ENCODE measurements at places on chromosomes 6 and 20. TPM values are rescaled to one million over a fixed set of nuclear protein-coding genes. Genes with fewer than 3 reads are reported as not detected.

- DNase-seq = no peak
- H3K4me3 ChIP-seq = no peak overlapping the region
- no peak overlapping the region for H3K27ac ChIP-seq
- H3K36me3 ChIP-seq = no peaks in the 10 kb centered on the region
- H3K27me3 ChIP-seq = no peaks in the 10 kb centered on the region
- no peaks in the 10 kb centered on the region for H3K4me1 ChIP-seq
Observed at GRCh38 chr6:4164117-4164442, 28.7 kb upstream of the ECI2 start.

DNA sequence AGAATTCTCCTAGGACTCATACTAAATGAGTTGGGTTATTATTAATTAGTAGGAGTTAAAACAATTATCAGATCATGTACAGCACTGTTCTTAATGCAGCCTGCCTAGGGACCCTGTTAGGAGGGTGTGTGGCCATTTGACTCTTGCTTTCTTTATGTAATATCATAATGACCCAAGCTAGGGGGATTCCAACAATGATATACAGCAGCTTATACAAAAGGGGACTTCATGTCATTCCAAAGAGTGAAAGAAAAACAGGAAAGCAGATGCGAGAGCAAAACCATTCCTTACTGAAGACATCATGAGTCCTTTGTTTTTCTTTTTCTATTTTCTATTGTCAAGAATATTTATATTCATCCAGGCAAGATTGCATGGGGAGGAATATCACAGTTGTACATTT is 455.2 kb downstream of the PLCB1 start:
- DNase-seq = no peak
- no peaks in the 10 kb centered on the region for H3K36me3 ChIP-seq
- no peaks in the 10 kb centered on the region for H3K4me1 ChIP-seq

DNA sequence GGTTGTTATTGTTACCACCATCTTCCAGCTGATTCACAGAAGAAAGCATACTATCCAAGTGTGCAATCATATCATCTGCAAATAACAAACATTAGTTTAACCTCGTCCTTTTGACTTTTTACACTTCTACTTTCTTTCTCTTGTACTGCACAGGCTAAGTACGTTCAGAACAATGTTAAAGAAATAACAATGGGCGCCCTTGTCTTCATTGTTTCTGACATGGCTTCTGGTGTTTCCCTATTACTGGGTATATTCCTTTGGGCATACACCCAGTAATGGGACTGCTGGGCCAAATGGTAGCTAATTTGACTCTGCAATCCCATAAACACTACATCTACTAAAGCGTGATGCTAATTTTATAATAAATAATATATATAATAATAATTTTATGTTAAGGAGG is 146.7 kb downstream of the GJA10 start:
- no peaks in the 10 kb centered on the region for H3K36me3 ChIP-seq
- no peak overlapping the region for H3K4me3 ChIP-seq
- no peak for DNase-seq
- H3K4me1 ChIP-seq = no peaks in the 10 kb centered on the region

- no peak overlapping the region for H3K4me3 ChIP-seq
- DNase-seq = no peak
Observed at GRCh38 chr20:43477193-43477592, 19.5 kb downstream of the SRSF6 start.

- no peaks in the 10 kb centered on the region for H3K36me3 ChIP-seq
- no peak for DNase-seq
- no peak overlapping the region for H3K27ac ChIP-seq
- no peak overlapping the region for H3K4me3 ChIP-seq
- H3K4me1 ChIP-seq = no peaks in the 10 kb centered on the region
Observed at GRCh38 chr20:44035924-44036323, 121.3 kb downstream of the TOX2 start.

DNA sequence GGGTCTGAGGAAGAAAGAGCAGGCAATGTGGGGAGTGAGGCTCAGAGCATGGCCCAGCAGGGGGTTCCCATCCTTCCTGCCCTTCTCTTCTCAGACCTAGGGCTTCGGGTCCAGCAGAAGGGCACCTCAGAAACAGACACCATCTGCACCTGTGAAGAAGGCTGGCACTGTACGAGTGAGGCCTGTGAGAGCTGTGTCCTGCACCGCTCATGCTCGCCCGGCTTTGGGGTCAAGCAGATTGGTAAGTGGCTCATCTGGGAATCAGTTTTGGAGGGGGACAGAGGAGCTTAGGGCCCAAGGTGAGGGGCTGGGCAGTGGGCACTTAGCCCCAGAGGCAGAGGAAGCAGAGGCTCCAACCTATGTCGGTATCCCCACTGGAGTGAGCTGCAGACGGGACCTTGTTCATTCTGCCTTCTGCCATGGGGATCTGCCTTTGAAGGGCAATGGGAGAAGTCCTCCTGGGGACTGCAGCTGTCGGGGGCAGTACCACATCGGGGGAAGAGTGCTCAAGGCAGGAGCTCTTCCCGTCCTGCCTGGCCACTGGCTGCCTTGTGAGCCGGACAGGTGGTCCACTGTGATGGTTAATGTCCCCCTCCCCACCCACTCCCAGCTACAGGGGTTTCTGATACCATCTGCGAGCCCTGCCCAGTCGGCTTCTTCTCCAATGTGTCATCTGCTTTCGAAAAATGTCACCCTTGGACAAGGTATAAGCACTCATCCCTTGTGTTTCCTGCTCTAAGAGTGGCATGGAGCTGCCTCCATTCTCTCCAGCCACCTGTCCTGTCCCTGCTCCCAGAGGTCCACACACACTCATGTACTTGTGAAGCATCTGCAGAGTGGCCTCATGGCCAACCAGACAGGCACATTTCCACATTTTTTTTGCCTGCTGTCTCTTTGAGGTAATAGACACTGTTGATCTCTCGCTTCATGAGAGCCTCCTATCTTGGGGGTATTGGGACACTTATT is 4.7 kb downstream of the CD40 start:
- H3K36me3 ChIP-seq = peaks cover 50% of the 10 kb centered on the region
- H3K27ac ChIP-seq = no peak overlapping the region
- no peak for DNase-seq
- no peak overlapping the region for H3K4me3 ChIP-seq

DNA sequence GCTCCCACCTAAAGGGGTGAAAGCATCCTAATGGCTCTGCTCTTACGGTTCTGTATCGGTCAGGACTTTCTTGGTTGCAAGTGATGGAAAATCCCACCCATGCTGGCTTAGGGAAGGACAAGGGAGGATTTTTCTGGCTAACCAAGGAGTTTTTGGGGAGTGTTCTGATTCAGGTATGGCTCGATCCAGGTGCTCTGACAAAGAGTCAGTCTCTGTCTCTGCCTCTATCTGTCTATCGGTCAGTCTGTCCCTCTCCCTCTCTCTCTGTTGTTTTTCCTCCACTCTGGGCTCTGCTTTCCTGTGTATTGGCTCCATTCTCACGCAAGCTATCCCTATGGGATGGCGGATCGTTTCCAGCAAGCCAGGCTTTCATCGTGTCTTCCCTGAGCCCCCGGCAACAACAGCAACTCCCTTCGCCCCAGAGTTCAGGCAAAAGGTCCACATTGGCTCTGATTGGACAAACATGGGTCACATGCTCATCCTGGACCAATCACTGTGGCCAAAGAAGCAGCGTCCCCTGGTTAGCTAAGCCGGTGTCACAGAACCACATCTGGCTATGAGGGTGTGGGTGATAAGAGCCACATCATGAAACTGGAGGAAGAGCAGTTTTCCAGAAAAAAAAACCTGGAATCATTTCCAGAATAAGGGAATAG is 160.3 kb downstream of the BMP7 start:
- H3K4me1 ChIP-seq = no peaks in the 10 kb centered on the region
- no peak overlapping the region for H3K4me3 ChIP-seq
- no peak overlapping the region for H3K27ac ChIP-seq
- no peak for DNase-seq
- H3K36me3 ChIP-seq = no peaks in the 10 kb centered on the region

PSORS1C1 gene
- total RNA-seq = 10.5 TPM

TINAG gene
- not detected for total RNA-seq

ARMH2 gene
- total RNA-seq = 0.68 TPM

DNA sequence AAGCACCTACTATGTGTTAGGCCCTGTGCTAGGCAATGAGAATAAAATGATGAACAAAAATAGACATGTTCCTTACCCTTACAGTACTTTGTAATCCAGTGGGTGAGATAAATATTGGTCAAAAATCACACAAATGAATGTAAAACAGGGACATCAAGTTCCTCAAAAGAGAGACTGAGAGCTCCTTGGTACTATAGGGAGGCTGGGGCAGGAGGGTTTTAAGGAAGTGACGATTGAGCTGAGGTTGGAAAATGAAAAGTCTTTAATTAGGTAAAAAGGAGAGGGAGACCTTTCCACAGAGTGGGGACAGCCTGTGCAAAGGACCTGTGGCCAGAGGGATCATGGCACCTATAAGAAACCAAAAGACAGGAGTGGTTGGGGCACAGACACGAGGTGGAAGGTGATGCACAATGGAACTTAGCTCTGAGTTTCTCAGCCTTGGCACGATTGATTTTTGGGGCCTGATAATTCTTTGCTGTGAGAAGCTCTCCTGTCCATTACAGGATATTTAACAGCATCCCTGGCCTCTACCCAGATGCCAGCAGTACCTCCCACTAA is 140.3 kb downstream of the CEP57L1 start:
- H3K27me3 ChIP-seq = no peaks in the 10 kb centered on the region
- no peaks in the 10 kb centered on the region for H3K36me3 ChIP-seq
- DNase-seq = no peak
- H3K4me3 ChIP-seq = no peak overlapping the region

GSTA3 gene
- total RNA-seq = 2.1 TPM

GRCh38 chr20:49291200-49291599 is 13.3 kb upstream of the ZNFX1 start:
- peaks cover 63% of the 10 kb centered on the region for H3K36me3 ChIP-seq
- no peaks in the 10 kb centered on the region for H3K27me3 ChIP-seq
- peaks cover 11% of the 10 kb centered on the region for H3K4me1 ChIP-seq
- H3K4me3 ChIP-seq = no peak overlapping the region
- no peak for DNase-seq
- H3K27ac ChIP-seq = no peak overlapping the region

BMP6 gene
- 6.6 TPM for total RNA-seq

GRCh38 chr6:2950713-2951112 is 20.7 kb downstream of the SERPINB6 start:
- no peak overlapping the region for H3K27ac ChIP-seq
- no peak for DNase-seq
- H3K27me3 ChIP-seq = no peaks in the 10 kb centered on the region
- H3K4me3 ChIP-seq = no peak overlapping the region
- H3K36me3 ChIP-seq = peaks cover 76% of the 10 kb centered on the region

- no peak for DNase-seq
- H3K4me1 ChIP-seq = no peaks in the 10 kb centered on the region
- no peak overlapping the region for H3K4me3 ChIP-seq
Observed at GRCh38 chr6:39005774-39006173, 42.8 kb upstream of the GLP1R start.

DNA sequence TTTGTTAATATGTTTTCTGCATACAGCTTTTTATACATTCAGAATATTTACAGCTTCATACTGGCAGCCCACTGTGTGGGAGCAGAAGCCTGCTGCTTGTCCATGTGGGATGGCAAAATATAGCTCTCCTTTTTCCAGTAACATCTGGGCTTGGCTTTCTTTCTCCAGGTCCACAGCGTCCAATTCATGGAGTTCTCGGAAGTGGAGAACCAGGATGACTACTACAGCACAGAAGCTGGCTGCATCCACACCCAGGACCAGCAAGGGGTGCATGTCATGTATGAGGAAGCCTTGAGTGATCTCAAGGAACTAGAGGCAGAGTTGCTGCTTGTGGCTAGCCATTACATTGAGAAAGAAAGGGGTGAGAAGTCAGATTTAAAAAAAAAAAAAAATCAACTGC is 143.1 kb downstream of the CD164 start:
- H3K27me3 ChIP-seq = no peaks in the 10 kb centered on the region
- DNase-seq = peak; percentile 62
- H3K36me3 ChIP-seq = no peaks in the 10 kb centered on the region
- H3K27ac ChIP-seq = peak overlapping the region; percentile 54
- peaks cover 33% of the 10 kb centered on the region for H3K4me1 ChIP-seq

DNA sequence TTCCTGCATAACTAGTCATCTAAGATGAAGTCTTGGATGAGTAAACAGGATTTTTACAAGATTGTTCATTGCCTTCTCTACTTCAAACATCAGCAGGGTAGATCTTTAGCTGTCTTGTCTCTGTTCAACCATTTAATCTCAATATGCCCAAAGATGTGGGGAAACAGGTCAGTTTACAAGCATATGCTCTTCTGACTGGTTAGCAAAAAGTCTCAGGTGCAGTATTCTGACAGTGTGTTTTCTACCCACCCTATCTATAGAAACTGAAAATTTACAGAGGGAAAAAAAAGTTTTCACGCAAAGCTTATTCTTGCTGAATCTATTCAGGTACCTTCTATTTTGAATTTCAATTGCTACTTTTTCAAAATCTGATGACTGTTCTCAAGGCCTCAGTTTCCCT is 29.0 kb downstream of the MAP3K5 start:
- no peak for DNase-seq
- H3K27ac ChIP-seq = no peak overlapping the region
- H3K27me3 ChIP-seq = no peaks in the 10 kb centered on the region
- H3K36me3 ChIP-seq = no peaks in the 10 kb centered on the region
- no peak overlapping the region for H3K4me3 ChIP-seq

SLPI gene
- total RNA-seq = 1,714 TPM

DNA sequence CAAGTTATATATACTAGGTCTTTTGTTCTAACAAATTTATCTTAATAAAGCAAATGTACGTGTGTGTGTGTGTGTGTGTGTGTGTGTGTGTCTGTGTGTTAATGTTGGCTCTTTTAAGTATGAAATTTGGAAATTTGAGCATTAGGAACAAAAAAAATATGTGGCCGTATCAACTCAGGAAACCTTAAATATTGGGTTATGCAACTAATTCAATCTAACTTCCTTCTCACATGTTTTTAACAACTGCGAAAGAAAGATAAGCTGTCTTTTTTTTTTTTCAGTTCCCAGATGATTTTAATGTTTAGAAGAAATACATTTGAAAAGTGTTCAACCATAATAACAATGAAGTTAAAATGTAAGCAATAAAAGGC is 616.4 kb upstream of the ARID1B start:
- no peak overlapping the region for H3K4me3 ChIP-seq
- H3K27me3 ChIP-seq = no peaks in the 10 kb centered on the region
- DNase-seq = no peak

ATP6V1G2 gene
- total RNA-seq = 1.6 TPM

ACOT13 gene
- 24.6 TPM for total RNA-seq

GRCh38 chr6:13172291-13172690 is 156.0 kb downstream of the TBC1D7 start:
- DNase-seq = no peak
- no peak overlapping the region for H3K4me3 ChIP-seq
- no peaks in the 10 kb centered on the region for H3K27me3 ChIP-seq
- H3K36me3 ChIP-seq = no peaks in the 10 kb centered on the region
- H3K4me1 ChIP-seq = no peaks in the 10 kb centered on the region
